ENCODE measurements at places on chromosomes 6 and 20.

- no peak for DNase-seq
Measured at GRCh38 chr20:23311947-23312506, 38.6 kb upstream of the NXT1 start.

DNA sequence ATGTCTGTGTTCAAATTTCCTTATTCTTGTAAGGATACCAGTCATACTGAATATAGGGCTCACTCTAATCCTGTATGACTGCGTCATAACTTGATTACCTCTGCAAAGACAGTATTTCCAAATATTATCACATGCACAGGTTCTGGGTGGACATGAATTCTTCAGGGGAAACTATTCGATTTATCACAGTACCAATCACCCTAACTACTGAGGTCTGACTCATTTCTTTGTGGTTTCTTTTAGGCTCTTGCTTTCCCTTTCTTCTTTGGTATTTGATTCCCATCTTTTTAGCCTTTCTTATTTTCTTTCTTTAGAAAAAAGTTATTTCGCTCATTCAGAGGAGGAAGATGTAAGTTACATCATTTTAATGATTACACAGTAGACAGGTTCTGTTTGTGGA lies 40.3 kb upstream of the TBX18 start:
- DNase-seq, result no peak

GRCh38 chr6:11705069-11705468 lies 73.5 kb downstream of the ADTRP start:
- DNase-seq, result no peak

DNA sequence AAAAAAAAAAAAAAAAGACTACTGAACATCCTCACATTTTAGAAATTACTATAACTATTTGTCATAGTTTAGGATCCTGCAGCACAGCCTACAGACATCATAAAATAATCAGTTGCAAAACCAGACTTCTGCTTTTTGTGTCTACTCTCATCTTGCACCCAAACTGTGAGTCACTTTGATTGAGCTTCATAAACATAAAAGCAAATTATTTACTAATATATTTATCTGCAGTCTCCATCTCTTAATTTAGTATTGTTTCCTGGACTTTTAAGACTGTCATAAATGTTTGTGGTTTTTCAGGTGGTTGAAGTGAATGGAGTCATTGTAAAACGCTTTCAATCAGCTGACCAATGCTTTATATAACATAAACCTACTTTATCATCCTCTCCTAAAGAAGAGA lies 14.8 kb upstream of the CALHM6 start:
- DNase-seq, result no peak

GRCh38 chr20:46400828-46401477 lies 5.5 kb downstream of the ELMO2 start:
- DNase-seq, result no peak

DNA sequence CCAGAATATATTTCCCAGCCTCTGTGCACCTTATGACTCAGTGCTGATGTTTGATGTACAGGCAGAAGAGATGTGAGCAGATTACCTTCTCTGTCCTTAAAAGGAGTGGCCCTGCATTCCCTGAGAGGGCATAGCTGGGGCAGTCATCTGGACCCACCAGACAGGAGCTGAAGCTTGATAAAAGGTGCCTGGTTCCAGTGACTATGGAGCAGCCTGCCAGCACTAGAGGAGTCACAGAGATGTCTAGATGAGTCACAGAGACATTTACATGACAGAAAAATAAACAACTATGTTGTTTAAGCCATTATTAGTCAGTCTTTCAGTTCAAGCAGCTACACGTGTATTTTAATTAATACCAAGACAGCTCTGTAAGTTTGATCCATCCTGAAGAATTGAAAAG lies 237.1 kb upstream of the MOCS1 start:
- DNase-seq, result no peak

- DNase-seq, result no peak
Measured at GRCh38 chr20:35616465-35617396, 1.1 kb downstream of the SPAG4 start.

DNA sequence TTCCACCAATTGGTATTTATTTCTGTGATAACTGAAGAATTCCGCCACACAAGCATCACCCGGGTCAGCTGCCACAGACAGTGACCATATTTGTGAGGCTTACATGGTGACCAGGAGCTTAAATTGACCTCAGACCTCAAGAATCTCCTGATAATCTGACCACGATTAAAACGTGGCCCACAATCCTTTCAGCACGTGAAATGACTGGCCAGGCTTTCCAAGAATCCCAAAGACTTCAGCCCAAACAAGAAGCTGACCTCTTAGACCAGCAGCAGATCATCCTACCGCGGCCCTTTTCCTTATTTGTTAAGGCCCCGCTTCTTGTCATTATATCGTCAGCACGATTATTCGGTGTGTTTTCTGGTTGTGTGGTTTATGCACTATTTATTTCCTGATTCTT lies 45.6 kb upstream of the CD93 start:
- DNase-seq, result no peak

DNA sequence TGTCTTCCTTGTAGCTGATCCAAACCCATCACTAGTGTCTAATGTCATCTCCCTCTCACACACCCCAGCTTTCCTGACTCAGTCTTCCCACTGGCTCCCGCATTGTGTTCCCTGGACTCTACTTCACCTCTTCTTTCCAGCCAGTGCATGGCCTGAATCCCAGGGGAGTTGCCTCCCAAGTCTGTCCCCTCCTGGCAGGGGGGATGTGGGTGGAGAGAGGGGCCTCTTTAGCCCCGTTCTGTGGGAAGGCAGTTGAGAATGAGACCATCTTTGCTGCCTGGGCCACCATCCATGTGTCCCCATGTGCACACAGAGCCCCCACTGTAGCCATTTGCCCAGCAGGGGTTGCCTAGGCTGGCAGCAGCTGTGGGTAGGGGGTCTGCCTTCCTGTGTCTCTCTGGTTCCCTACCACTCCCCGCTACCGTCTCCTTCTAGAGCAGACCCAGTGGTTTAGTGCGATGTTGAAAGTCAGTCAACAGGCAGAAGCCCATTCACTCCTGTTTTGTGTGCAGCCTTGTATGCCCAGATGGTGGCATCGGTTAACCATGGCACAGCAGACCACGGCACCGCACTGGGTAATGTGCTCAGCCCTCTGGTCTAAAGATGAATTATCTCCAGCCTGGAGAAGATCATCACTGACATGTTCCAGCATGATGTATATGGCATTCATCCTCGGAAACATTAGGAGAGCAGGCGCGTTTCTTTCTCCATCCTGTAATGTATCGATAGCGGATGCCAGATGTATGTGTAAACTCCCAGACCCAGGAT lies 178.8 kb upstream of the SNX9 start:
- DNase-seq, result peak; percentile 11

- DNase-seq, result no peak
Measured at GRCh38 chr6:130063806-130064205, 45.4 kb downstream of the L3MBTL3 start.

GRCh38 chr20:8005033-8005432 lies 14.5 kb downstream of the TMX4 start:
- DNase-seq, result no peak

DNA sequence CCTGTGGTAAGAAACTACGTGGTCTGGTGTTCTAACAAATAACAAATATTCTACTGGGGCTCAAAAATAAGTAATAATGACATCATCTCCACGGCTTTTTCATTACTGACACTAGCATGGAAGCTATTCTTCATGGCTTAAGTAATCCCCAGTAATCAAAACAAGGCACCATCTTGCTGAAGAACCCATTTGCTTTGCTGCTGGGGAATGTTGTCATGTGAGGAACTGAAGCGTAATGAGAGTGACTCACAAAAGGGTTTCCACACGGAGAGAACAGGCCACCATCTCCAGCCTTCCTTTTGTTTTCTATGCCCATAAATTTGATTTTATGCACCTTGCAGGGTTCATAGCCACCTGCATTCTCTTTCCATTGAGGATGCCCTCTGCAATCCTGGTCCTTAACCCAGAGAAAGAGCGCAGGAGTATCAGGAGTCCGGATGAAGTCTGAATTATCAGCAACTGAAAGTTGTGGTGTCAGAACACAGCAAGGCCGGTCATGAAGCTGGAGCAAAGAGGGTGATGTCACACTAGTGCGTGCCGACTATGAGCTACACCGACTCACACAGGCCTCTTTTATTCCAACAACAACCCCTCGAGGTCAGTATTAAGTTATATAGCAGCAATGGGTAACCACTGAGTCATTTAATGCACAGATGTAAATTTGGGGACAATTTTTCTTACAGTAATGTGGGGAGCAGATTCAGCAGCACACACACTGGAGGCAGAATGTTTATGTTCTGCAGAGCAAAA lies 173.7 kb upstream of the SSTR4 start:
- no peak for DNase-seq

GRCh38 chr6:19905584-19905983 lies 68.4 kb downstream of the ID4 start:
- DNase-seq, result no peak

DNA sequence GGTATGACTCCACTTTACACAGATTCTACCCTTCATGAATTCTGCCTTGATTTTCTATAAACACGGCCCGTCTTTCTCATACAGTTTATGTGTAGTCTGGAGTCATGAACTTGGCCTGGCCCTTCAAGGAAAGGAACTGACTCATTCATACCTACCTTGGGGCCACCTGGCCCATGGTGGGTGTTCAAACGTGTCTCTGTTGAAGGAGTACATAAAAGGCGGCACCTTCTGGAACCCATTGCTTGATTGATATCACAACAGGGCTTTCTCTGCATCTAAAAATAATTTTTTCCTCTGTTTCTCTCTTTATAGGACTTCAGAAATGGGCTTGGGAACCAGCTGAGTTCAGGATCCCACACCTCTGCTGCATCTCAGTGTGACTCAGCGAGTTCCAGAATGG lies 363.0 kb upstream of the SOX4 start:
- no peak for DNase-seq

DNA sequence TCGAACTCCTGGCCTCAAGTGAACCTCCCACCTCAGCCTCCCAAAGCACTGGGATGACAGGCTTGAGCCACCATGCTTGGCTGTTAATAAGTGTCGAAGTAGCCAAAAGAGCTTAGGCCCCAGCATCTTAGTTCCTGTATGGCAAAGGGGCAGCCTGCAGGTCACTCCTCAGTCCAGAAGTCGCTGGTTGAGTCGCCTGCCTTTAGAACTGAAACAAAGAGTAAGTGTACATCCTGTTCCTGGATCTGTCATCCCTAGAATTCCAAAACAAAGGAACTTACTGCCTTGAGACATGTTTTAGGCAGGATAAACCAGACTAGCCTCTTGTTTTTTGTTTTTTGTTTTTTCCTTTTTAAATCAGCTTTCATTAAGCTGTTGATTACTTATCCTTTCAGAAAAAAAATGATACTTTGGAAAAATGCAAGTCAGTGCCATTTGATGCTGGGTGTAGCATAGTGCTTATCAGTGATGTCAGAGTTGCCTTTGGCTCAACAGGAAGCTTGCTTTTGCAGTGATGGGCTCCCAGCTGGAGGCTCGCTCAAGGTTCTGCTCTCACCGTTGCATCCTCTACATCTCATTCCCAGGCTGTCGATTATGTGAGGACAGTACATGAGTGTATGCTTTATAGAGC lies 9.0 kb downstream of the ACTR5 start:
- no peak for DNase-seq

- DNase-seq, result no peak
Measured at GRCh38 chr6:100880149-100880852, 828 bp downstream of the ASCC3 start.

GRCh38 chr6:99711925-99712324 lies 105.3 kb downstream of the PRDM13 start:
- no peak for DNase-seq

DNA sequence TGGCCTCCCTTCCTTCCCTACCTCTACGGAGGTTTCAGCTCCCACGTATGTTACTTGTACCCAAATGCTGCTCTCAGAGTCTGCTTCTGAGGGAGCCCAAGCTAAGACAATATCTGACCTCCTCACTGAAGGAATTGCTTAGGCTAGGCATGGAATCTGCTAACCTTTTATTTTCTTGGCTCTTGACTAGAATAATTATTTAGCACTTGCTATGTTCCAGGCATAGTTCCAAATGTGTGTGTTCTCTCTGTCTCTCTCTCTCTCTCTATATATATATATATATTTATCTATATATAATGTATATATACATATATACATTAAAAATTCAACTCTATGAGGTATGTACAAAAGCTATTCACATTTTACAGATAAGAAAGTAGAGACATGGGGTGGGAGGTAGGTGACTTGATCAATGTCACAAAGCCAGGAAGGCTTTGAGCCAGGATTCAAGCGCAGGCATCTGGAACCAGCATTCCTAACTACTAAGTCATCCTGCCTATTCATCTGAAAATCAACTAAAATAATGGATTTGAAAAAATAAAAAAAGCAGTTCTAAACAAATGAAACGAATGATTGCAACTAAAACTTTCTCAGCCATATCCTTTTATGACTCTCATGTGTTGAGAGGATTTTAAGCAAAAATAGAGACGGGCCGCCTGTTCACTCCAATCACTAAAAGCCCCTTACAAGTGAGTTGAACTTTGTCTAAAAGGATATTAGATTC lies 189.7 kb upstream of the JAG1 start:
- DNase-seq, result no peak

GRCh38 chr6:129889580-129889979 lies 28.5 kb upstream of the TMEM244 start:
- no peak for DNase-seq

- DNase-seq, result no peak
Measured at GRCh38 chr6:106513808-106514582, 115.3 kb downstream of the RTN4IP1 start.

- no peak for DNase-seq
Measured at GRCh38 chr20:33650753-33651561, 11.2 kb upstream of the C20orf144 start.

GRCh38 chr6:140576004-140576555 lies 1201.6 kb upstream of the CITED2 start:
- no peak for DNase-seq

DNA sequence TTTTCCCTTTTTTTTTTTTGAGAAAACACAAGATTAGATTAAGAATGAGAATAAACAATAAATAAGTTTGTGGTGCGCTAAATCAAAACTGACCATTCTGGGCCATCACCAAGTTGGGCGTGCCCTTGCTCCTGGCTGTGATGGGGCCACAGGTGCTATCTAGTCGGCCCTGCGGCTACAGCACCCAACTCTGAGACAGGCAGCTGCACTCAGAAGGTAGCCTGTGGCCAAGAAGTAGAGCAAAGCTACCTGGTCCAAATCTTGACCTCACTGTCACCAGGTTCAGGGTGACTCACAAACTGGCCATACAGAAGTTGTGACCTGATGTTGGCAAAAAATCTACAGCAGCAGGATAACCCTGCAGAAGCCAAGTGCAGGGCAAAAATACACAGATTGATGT lies 3.4 kb downstream of the TXNDC5 start:
- DNase-seq, result no peak

DNA sequence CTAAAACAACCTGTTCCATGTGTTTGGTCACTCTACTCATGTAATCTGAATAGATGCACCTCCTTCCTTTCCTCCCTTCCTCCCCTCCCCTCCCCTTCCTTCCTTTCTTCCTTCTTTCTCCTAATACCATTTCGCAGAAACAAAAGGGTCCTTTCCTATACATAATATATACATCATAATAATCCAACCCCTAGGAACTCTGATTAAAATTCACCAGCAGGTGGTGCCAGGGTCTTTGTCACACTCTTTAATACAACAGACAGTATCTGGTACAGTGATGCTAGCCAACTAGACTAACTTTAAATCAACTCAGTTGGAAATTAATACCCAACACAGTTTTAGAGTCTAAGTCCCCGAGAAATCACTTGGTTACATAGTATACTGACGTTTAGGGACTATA lies 181.2 kb upstream of the SHLD1 start:
- no peak for DNase-seq
